ENCODE measurements at places on chromosomes 1 and 21.

- H3K4me3 ChIP-seq: no peak within 1 kb of the TSS
- H3K27me3 ChIP-seq: peaks cover under 1% of the 10 kb centered on the region
- no peak within 1 kb of the TSS for H3K27ac ChIP-seq
- DNase-seq: no peak
- peaks cover 6% of the 10 kb centered on the region for H3K4me1 ChIP-seq
- no peaks in the 10 kb centered on the region for H3K36me3 ChIP-seq
These were observed at the start of gene P3R3URF for GRCh38 chr1:46176211-46176865. Gene P3R3URF, minus strand, starts transcription at chr1:46176488. Its CDS starts 17 bp downstream, at chr1:46176471.

- no peak overlapping the region for H3K27ac ChIP-seq
- no peaks in the 10 kb centered on the region for H3K36me3 ChIP-seq
- H3K4me3 ChIP-seq: no peak overlapping the region
- no peak for DNase-seq
- H3K4me1 ChIP-seq: no peaks in the 10 kb centered on the region
These were observed 13.4 kb upstream of the HMCN1 start for GRCh38 chr1:185720633-185721272.

DNA sequence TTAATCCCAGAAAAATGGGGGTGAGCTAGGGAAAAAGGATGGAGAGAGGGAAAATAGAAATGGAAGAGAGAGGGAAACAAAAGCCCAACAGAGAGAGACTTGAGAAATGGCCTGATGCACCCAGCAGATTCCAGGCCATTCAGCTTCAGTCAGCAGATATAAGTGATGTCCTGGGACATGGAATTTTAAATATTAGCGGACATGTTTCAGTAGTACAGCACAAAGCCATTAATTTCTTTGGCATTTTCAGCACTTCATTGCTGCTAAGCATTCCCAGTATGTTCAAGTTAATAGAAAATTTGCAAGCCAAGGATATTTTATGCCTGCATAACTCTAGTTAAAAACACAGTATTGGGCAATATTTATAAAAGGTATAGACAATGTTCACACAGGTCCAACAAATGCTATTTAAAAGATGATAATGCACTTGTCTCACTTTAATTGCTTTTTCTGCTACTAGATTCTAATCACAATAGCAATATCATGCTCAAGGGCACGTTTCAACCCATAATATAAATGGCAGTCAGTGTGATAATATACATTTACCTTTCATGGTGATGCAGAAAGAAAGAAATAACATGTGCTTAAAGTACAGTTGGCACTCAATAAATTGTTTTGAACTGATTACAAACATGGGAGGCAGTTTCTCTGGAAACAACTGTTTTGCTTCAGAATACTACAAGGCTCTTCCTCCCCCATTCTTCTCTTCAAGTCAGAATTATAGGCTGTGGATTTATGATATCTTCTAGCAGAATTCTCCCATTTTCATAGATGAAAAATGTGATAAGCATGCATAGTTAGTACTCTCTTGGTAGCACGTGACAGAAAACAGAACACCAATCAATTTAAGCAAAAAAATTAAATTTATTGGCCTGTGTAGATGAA, 108.1 kb upstream of the MAGI3 start:
- no peak for DNase-seq
- no peak overlapping the region for H3K27ac ChIP-seq
- H3K27me3 ChIP-seq: peaks cover 23% of the 10 kb centered on the region

- no peaks in the 10 kb centered on the region for H3K27me3 ChIP-seq
- no peak for DNase-seq
- H3K27ac ChIP-seq: no peak overlapping the region
- peaks cover 3% of the 10 kb centered on the region for H3K4me1 ChIP-seq
- H3K4me3 ChIP-seq: no peak overlapping the region
- H3K36me3 ChIP-seq: 0 out of 2 replicates have a peak, but pooled peaks cover 4% of the 10 kb centered on the region
These were observed 43.9 kb downstream of the GRHL3 start for GRCh38 chr1:24362982-24363614.

GRCh38 chr1:36223381-36223995, 755 bp upstream of the THRAP3 start:
- peak overlapping the region; percentile 100 for H3K27ac ChIP-seq
- H3K4me3 ChIP-seq: peak overlapping the region; percentile 97
- H3K4me1 ChIP-seq: peaks cover 16% of the 10 kb centered on the region
- peaks cover 19% of the 10 kb centered on the region for H3K36me3 ChIP-seq
- H3K27me3 ChIP-seq: no peaks in the 10 kb centered on the region

- H3K4me3 ChIP-seq: no peak overlapping the region
- no peak overlapping the region for H3K27ac ChIP-seq
- no peak for DNase-seq
- H3K27me3 ChIP-seq: no peaks in the 10 kb centered on the region
- H3K36me3 ChIP-seq: no peaks in the 10 kb centered on the region
- peaks cover 44% of the 10 kb centered on the region for H3K4me1 ChIP-seq
These were observed 117.2 kb downstream of the EPHB2 start for GRCh38 chr1:22827666-22828483.

DNA sequence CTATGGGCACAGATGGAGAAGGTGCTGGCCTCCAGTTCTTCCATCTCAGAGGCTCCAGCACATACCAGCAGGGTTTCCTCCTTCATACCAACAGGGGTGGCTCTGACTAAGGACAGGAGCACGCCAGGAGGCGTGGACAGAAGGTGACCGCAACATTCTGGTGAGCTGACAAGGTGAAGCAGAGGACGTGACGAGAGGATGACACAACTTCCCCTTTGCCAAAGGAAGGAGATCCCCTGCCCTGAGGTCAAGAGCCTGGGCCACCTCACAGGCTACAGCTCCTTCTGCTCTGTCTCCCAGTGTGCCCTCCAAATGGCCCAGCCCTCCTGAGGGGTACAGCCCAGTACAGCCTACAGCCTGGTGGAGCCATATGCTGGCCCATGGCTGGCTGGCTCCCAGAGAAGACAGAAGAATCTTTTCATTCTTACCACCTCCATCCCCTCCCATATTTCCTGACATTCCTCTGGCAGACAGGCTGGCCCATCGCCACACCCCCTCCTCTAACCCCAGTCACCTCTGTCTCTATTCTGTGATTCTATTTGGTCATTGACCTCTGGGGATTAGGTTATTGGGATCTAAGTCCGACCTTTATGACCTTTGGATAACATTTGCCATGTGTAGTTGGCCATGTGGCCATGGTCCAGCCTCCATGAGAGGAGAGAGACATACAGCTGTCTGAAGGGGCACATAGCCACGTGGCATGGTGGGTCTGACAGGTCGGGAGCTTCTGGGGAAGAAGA, 5.1 kb upstream of the LAMB3 start:
- H3K4me3 ChIP-seq: no peak overlapping the region
- no peak overlapping the region for H3K27ac ChIP-seq
- no peaks in the 10 kb centered on the region for H3K27me3 ChIP-seq
- no peak for DNase-seq
- no peaks in the 10 kb centered on the region for H3K36me3 ChIP-seq
- H3K4me1 ChIP-seq: peaks cover 22% of the 10 kb centered on the region
